ENCODE measurements at places on chromosomes 11 and 22.

GRCh38 chr11:76791861-76792260, 8.7 kb downstream of the TSKU start:
- no peak for DNase-seq

- no peak for DNase-seq
Measured at GRCh38 chr11:35909511-35910265, 34.2 kb upstream of the LDLRAD3 start.

DNA sequence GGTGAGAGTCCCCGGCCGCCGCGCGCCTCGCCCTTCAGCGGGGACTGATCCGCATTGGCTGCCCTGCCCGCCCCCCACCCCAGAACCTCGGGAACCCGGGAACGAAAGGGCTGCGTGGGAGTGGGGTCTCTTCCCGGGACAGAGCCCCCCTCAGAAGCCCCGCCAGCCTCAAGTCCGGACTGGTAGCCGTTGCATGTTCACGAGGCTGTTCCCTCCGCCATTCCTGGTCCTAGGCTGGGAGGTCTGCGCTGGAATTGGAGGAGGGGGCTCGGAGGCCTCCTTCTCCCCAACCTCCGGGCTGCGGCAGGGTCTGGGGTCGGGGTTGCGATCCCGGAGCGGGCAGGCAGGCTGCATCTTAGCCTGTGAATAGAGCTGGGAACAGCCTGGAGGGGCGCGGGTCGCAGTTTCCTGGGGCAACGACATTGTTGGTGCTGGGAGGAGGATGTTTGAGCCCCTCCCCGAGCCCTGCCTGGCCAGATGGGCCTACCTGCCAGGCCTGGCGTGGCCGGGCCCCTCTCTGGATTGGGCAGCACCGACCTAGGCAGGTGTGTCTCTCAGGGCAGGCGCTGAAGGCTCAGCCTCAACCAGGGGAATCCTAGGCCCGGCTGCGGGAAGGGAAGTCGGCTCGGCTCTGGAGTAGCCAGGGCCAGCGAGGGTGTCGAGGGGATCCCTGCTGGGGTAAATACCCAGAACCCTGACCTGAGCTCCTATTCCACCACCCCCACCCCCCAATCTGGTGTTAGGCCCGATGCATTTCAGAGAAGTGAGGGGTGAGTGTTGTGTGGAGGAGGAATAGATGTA, 670 bp downstream of the MAPK8IP1 start:
- no peak for DNase-seq

GRCh38 chr22:49627217-49628181, 200.2 kb downstream of the BRD1 start:
- no peak for DNase-seq

- DNase-seq = no peak
Measured at GRCh38 chr11:110710628-110711381, 1.4 kb downstream of the ARHGAP20 start.

GRCh38 chr22:22949953-22950352, 62.3 kb downstream of the IGLL5 start:
- DNase-seq = no peak

DNA sequence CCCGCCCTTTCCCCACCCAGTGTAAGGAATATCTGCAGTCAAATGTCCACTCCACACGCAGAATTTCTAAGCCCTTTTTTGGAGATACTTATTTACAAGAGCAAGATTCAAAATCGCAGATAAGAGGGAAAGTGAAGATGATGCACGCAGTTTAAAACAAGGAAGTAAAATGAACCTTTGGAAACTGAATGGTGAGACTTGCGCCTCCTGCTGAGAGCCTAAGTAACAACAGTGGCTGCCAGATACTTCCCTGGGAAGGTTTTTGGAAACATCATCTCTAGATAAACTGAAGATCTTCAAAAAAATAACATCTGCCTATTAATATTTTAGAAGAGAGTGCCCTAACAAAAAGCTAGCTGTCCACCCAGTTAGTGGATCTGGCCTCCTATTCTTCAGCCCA, 963.1 kb upstream of the FAT3 start:
- no peak for DNase-seq

- DNase-seq = no peak
Measured at GRCh38 chr11:100769165-100769564, 82.1 kb downstream of the ARHGAP42 start.

- DNase-seq = no peak
Measured at GRCh38 chr22:24683691-24684090, 80.7 kb downstream of the GGT1 start.

DNA sequence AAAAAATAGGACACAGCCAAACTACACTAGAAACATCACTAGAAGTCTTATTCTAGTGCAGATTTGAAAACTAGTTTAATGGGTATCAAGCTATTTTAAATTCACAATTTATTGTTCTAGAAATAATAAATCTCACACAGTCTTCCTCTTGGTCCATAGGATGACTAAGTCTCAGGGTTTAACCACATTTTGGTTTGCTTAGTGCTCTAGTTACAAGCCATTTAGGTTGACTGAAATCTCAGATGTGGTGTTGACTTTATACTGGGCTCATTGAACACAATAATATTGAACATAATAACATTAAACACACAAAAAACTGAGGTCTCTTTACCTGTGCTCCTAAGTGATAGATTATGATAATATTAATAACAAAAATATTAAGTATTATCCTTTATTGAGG, 760.3 kb upstream of the CCDC179 start:
- DNase-seq = no peak

- no peak for DNase-seq
Measured at GRCh38 chr11:95877291-95877690, 46.6 kb downstream of the MTMR2 start.

DNA sequence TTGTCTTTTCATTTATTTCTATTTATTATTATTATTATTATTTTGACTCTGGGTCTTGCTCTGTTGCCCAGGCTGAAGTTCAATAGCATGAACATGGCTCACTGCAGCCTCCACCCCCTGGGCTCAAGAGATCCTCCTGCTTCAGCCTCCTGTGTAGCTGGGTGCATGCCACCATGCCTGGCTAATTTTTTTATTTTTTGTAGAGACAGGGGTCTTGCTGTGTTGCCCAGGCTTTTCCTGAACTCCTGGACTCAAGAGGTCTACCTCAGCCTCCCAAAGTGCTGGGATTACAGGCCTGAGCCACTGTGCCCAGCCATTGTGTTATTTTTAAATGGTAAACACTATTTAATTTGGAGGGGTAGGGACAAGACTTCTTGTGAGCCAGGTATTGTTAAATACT, 23.3 kb upstream of the RRM1 start:
- no peak for DNase-seq

GRCh38 chr22:31223786-31224191, 11.7 kb downstream of the LIMK2 start:
- no peak for DNase-seq

DNA sequence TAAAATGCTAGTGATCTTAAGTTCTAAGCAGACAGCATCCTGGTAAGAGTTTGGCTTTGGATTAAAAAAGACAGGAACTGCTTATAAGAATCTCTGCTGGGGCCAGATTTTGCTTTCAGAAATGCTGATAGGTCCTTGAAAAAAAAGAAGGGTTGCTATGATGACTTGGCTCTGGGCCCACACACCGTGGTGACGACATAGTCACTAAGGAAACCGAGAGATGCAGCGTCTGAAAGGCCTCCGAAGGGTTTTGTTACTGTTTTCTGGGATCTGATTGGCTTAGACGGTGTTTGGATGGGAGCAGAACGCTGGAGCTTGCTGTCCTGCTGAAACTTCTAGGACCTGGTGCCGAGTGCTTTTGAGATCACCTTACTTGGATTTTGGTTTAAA, 8.4 kb downstream of the FAM118A start:
- DNase-seq = no peak

DNA sequence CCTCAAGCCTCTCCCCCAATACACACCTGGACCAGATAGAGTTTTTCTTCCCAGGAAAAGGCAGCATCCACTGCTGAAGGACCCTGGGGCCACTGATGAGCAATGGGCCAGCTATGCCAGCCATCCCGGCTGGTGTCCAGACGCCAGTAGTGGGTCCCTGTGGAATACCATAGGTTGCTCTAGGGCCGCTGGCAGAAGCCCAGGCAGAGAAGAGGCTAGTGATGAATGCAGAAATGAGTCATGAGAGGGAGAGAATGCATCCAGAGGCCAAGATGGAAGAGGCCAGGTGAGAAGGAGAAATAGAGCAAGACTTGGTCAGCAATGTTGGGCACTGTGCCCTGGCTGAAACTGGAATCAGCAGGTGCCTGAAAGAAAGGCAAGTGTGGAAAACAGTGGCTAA, 8.9 kb downstream of the HPX start:
- DNase-seq = no peak
